Large intestine (tissue), 12 donors: ENCODE measurements at places on chromosomes 3 and 15.

- DNase-seq: no peak
These were observed 89.7 kb downstream of the LIPC start for GRCh38 chr15:58521293-58521991.

GRCh38 chr15:75213768-75214221 lies 12.1 kb downstream of the C15orf39 start:
- DNase-seq: no peak

DNA sequence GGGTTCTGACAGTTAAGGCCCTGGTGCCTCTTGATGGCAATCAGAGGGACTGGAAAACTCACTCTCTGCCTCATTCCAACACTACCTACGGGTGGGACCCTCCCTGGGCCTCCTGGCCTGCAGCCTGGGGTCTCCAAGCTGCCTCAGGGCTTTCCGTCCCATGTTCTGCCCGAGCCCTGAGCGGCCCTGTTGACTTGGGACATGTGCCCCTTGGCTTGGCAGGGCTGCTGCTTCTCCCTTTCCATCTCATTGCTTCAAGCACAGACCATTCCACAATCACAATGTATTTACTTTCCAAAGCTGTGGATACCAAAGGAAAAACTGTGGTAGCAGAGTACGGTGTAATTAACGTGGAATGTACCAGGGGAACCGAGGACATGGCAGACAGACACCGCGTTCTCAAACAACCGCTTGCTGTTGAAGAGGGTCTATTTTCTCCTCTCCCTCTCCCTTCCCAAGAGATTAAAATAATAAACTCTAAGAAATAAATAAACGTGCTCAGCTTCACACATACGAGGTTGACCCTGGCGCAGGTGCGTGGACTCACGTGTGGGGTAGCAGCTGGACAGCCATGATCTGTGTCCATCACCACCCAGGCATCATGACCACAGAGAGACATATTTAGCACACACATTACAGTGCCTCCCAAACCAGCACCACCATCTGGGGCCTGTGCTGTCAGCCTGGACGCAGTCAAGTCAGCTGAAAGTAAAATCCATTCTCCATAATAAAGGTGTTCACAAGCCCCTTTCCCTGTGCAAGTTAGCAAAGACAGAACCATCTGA lies 172.0 kb downstream of the XXYLT1 start:
- DNase-seq: no peak

- DNase-seq: no peak
These were observed 4.1 kb downstream of the ISLR2 start for GRCh38 chr15:74134387-74135027.

GRCh38 chr3:177590826-177591225 lies 393.5 kb upstream of the TBL1XR1 start:
- no peak for DNase-seq

DNA sequence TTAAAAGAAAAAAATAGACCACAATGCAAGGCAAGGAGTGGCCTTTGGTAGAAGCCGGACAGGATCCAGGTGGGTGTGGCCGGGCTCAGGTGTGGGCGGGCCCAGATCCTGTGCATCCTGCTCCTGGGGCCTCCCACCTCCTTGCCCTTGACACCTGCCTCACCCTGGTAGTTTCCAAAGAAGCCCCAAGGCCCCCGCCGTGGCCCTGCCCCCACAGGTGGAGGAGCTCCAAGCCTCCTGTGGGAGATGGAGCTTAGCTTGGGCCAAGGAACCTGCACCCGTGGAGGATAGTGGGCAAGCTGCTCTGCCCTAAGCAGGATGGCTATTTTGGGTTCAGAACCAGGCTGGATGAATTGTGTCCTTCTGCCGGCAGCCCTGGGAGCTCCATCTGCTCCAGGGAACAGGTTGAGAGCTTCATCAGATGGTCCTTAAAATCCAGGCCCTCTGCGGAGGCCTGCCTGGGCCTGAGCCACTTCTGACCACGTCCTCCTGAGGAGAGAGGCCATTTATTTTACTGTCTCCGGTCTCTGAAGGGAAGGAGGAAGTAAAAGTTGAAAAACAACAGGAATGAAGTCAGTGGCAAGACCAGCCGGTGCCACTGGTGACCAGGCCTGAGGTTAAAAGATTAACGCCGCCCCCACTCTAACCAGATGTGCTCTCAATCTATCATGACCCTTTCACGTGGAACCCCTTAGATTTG lies 53.9 kb upstream of the KLF13 start:
- DNase-seq: peak; percentile 89

DNA sequence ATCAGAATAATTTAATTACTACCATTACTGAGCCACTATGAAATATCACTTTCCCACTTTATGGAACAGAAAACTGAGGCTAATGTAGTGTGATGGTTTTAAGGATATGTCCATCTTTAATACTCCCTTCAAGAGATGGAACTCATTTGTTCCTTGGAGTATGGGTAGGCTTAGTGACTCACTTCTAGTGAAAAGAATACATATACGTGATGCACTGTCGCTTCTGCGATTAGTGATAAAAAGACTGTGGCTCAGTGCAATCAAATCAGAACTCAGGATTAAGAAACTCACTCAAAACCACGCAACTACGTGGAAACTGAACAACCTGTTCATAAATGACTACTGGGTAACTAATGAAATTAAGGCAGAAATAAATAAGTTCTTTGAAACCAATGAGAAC lies 216.6 kb downstream of the SUCLG2 start:
- no peak for DNase-seq

DNA sequence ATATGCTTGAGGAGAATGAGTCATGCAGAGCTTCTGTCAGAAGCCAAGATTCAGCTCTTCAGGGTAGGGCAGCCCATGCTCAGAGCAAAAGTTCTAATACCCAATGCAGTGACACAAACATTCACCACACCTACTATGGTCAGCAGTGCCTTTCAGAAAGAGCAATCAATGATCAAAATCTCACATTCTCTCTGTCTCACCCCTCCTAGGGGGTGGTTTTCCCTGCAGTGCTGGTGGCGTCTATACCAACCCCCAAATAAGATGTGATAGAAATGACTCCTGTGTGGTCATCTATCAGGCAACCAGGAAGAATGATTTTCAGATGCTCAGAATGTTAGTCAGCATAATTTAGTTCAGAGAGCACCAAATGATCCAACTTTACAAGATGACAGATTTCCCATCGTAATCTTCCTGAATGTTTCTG lies 385.3 kb downstream of the NTRK3 start:
- DNase-seq: no peak

DNA sequence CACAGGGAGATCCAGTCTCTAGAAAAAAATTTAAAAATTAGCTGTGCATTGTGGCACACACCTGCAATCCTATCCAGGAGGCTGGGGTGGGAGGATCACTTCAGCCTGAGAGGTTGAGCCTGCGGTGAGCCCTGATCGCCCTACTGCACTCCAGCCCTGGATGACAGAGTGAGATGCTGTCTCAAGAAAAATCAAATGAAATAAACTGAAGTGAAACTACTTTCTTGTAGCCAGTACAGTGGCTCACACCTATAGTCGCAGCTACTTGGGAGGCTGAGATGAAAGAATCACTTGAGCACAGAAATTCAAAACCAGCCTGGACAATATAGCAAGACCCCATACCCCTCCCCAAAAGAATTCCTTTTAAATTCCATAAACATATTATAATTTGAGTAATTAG lies 35.4 kb downstream of the SMARCC1 start:
- DNase-seq: no peak

- DNase-seq: no peak
These were observed 891.1 kb downstream of the TUSC7 start for GRCh38 chr3:117600666-117601065.

DNA sequence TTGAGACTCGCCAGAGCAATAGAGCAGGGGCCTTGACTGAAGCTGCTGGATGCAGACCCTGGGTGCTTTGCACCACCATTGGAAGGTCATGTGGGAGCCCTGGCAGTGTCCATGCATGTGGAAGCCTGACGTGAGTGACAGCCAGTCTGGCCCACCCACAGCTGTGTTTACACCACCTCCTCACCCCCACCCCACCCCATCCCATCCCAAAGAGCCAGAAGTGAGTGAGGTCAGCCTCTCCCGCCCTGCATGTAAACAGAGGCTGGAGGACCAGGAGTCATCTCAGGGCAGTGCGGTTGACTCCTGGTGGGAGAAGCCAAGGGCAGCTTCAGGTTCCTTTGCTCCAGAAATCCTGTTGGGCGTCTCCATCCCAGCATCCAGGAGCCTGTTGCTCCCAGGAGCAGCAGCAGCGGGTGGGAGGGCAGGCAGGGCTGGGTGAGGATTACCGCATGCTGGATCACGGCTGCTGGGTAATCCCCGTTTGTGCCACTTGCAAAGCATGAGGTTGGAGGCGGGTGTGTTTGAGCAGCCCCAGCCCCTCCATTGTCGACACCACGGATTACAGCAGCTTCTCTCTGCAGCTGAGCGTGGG lies 44.6 kb downstream of the CORO2B start:
- DNase-seq: no peak
